HuH-7 (cell line): ENCODE measurements at places on chromosomes 13 and 19.

- DNase-seq, result no peak
Measured at GRCh38 chr19:13865571-13866462, 11.1 kb upstream of the NANOS3 start.

DNA sequence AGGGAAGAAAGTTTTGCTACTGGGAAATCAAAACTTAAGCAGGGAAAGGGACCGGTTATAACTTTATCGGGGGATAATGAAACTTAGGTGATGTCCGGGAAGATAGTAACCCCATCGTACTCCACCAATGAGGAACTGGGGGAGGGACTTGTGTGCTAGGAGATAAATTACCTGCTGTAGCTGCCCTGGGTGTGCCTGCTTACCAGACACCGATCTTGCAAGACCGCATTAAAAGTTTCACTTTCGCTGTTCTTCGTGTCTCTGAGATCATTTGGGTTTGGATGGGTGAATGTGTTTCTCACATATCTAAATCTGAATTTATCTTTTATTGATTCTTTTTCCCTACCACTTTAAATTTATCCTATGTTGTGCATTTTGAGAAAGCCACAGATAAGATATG, 381.4 kb downstream of the SLITRK6 start:
- no peak for DNase-seq

DNA sequence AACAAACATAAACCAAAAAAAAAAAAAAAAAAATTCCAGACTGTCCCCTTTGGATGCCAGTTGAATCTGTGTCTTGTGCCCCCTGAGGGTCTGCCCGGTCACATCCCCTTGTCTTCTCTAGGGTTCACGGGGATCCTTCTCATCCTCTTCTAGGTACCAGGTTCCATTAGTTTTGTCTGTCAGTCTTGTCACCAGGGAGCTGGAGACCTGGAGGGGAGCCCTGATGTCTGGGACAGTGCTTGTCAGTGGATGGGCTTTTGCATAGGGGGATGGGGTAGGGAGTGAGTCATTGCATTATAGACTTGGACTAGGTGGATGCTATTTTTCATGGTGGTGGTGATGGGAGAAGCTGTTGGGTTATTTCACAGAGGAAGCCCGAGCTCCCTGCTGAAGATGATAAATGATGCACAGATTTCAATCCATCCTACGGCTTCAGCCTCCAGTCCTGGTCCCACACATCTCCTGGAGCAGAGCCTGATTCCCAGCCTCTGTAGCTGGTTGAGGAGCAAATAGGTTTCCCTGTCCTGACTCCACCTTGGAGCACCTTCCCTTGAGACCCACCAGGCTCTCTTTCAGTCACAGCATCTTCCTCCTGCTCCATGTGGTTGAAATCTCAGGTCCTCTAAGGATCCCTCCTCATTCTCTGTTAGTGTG, 26.0 kb downstream of the WTIP start:
- DNase-seq, result no peak

GRCh38 chr13:30105381-30105780, 202.0 kb downstream of the KATNAL1 start:
- DNase-seq, result no peak
